ENCODE measurements at places on chromosomes 7 and 10.

- DNase-seq: no peak
Measured at GRCh38 chr10:16182144-16182543, 254.7 kb upstream of the PTER start.

- no peak for DNase-seq
Measured at GRCh38 chr10:133384071-133384470, 5.0 kb downstream of the PAOX start.

GRCh38 chr7:64945503-64946175 lies 42.6 kb downstream of the ZNF273 start:
- peak; percentile 73 for DNase-seq

- no peak for DNase-seq
Measured at GRCh38 chr10:51629934-51630639, 69.3 kb downstream of the CSTF2T start.

GRCh38 chr10:4371691-4372295 lies 454.2 kb upstream of the AKR1E2 start:
- no peak for DNase-seq

- DNase-seq: no peak
Measured at GRCh38 chr7:114217026-114217806, 197.4 kb upstream of the FOXP2 start.

DNA sequence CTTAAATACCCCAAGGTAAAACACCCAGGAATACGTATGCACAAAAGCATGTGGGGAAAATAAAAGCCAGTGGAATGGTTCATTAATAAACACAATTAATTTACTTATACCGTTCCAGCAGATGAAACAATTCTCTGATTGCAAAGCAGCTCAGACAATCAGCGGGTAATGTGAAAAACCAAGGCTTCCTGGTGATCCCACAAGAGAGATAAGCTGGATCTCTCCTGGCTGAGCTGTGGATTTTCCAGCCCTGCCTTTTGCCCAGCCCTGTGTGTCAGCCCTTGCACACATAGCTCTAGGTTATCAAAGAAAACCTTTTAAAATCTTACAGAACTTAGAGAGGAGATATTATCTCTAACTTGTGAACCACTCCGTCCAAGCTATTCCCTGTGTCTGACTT lies 1010.7 kb upstream of the AUTS2 start:
- no peak for DNase-seq

DNA sequence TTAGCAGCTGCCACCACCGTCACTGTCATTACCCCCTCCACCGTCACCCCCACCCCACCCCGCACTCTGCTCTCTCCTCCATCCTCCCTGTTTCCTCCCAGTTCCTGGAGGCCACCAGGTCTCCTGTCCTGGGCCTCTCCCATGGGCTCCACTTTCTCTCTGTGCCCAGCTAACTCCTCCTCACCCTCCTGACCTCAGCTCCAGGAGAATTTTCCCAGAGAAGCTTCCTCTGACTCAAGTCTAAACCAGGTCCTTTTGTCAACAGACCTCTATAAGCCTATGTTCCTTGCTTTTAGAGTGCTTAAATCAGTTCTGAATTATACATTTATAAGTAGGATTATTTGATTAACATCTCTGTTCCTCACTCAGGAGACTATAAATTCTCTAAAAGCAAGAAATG lies 150.0 kb downstream of the ARHGAP12 start:
- no peak for DNase-seq

- no peak for DNase-seq
Measured at GRCh38 chr7:97310-97841, 95.0 kb upstream of the FAM20C start.

DNA sequence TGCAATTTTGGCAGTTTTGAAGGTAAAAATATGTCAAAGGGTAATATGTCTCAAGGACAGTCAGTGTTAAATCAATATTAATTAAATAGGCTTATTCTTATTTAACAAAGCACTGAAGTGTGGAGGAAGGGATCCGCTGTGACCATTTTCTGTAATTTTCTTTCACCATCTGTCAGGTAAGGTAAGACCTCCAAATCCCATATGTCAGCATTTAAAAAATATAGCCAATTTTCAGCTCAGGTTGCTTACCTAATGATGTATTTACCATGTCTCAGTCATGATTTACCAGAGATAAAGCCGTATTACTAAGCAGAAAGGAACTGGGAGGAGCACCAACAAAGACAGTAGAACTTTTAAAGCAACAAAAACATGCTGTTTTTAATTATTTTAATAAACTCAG lies 683.9 kb downstream of the CCSER2 start:
- DNase-seq: no peak

- DNase-seq: no peak
Measured at GRCh38 chr7:119937745-119938144, 335.2 kb upstream of the KCND2 start.

DNA sequence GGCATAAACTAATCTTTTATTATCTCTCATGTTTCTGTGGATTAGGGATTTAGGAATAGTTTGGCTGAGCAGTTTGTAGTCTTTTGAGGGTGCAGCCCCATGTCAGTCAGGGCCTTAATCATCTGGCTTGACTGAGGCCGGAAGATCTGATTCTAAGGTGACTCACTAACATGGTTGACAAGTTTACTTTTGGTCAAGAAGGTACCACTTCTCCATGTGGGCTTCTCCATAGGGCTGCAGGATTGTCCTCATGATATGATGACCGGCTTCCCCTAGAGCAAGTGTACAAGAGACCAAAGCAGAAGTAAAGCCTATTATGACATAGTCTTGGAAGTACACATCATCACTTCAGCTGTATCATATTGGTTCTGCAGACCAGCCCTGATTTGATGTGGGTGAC lies 45.9 kb upstream of the OIT3 start:
- DNase-seq: no peak

DNA sequence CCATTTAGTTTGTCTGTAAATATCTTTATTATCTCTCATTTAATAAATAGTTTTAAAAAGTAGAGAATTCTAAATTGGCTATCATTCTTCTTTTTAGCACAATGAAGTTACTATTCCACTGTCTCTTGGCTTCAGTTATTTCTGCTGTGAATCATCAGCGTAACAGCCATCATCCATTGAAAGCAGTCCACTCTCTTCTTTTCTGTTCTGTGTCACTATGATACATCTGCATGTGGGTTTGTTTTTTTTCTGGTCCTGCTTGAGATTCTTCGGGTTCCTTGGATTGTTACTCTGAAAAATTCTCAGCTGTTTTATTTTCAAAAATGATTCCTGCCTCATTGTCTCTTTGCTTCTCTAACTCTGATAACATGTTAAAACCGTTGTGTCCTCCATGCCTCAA lies 52.5 kb downstream of the CSGALNACT2 start:
- no peak for DNase-seq

GRCh38 chr10:122285506-122286444 lies 14.7 kb downstream of the BTBD16 start:
- no peak for DNase-seq

DNA sequence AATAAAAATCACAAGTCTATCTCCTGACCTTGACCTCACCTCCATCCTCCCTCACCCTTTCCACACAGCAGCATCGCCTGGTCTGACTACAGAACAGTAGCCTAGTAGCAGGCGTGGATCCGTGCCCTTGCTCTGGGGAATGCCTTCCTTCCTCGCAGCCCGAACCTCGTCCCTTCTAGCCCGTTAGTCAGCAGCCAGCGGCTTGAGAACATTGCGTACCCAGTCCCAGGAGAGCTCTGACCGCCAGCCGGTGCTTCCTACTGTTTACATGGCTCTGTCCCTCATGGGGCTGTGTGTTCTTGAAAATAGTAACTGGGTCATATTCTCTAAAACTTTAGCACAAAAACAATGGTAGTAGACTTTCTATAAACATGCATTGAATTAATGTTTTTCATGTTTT lies 682.7 kb upstream of the IGFBP3 start:
- DNase-seq: no peak

GRCh38 chr10:127836966-127837365 lies 55.8 kb downstream of the CLRN3 start:
- DNase-seq: no peak

DNA sequence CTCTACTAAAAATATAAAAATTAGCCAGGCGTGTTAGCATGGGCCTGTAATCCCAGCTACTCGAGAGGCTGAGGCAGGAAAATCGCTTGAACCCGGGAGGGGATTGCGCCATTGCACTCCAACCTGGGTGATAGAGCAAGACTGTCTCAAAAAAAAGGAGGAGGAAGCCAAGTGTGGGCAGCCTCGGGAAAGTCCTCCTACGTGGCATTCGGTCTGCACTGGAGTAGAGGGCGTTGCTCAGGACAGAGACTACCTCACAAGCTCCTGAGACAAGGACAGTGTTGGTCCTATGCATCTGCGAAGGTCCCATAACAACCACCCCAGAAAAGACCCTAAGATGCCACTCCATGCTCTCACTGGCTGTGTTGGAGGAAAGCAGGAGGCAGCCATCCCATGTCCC lies 10.0 kb upstream of the SERPINE1 start:
- no peak for DNase-seq

- no peak for DNase-seq
Measured at GRCh38 chr7:95155965-95156364, 168.4 kb downstream of the PON1 start.

DNA sequence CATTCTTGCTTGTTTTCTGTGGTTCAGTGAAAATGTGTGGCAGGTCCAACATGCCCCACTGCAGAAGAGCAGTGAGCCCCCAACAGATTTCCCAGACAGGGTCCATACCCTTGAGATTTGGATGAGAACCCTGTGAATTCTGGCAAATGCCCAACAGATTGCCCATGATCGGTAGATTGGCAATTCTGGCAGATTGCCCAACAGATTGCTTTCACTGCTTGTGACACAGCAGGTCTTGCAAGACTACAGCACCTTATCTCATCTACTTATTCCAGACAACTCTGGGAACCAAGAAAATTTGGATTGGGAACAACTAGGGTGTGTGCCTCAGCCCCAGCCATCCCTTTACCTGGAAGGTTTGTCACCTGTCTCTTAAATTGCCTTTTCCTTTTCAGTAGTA lies 143.7 kb upstream of the COL1A2 start:
- no peak for DNase-seq

DNA sequence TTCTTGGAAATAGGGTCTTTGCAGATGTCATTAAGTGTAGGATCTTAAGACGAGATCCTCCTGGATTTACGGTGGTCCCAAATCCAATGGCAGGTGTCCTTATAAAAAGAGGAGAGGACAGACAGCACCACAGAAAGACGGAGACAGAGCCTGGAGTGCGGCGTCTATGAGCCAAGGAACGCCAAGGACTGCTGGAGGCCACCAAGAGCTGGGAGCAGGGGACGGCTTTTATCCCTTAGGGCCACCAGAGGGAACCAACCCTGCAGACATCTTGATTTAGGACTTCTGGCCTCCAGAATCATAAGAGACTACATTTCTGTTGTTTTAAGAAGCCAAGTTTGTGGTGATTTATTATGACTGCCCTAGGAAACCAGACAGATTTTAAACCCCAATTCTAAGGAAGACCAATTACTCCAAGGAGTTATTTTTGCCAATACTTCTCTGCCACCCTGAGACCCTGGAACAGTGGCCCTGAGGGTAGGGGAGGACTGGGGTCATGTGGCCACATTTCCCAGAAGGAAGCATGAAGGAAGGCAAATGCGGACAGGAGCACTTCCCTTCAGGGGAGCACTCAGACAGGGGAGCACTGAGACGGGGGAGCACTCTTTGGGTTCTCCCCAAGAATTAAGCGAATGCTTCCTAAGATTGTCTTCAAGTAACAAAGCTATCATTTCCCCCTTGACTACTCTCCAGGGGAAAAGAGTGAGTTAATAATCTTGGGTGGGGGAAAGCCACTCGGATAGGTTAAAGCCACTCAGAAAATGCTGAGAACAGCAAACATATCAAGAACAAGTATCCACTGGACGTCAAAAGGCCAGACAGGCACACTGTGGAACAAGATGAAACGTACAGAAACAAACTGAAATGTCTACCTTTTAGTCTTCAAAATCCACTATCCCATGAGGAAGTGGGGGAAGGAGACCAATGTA lies 67.5 kb downstream of the CHST15 start:
- DNase-seq: no peak

DNA sequence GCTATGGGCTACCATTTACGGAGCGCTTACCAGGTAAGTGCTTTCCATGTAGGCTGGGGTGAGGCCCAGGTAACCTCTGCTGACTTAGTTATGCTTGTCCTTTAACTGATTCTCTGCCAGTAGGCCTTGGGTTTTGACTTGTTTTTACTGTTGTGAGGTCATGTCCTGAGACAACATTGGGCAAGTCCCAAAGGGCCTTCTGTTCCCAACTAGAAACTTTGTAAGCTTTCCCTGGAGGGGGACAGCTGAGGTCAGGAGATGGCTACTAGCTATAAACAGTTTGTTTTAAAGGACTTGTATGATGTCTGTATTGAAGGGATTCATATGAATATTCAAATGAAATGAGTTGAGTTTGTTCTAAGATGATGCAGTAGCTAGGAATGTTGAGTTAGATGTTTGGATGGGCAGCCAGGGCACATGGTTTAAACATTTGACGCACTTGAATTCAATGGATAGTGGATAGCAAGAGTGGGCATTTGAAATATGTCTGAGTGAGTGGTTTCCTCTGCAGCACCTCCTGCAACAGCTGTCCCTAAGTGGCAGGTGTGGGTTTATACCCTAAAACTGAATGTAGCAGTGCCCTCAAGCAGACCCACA lies 10.0 kb upstream of the SGPL1 start:
- DNase-seq: no peak

DNA sequence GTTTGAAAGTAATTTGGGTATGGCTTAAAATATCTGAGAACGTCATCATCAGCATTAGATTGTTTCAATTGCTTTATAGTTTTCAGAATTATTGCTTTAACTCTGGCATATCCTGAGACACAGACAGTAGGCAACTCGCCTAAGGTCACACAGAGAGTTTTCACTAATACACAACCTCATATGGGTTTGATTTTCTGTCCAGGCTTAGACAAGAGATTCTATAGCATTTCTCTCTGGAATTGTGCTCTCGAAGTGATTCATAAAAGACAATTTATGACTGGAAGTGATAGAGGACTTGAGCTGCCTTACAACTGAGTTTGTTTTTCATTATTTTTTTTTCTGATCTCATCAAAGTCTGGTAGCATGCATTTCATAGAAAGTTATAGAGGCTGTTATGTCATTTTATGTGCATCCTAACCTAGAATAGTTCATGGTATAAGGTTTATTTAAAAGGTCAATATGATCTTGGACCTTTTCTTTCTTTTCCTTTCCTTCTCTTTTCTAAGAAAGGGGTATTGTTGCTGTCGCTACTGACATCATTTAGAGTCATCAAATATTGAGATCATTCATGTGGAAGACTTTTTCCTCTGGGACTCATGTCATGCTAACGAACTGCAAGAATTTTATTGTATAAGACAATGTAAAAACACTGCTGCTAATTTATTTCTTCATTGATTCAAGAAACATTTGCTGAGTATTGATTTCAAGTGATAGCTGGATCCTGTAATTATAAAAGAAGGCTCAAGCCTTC lies 278.2 kb downstream of the PLXDC2 start:
- DNase-seq: no peak

- DNase-seq: no peak
Measured at GRCh38 chr7:157480371-157481050, 143.7 kb downstream of the DNAJB6 start.

GRCh38 chr7:142964502-142965246 lies 2.5 kb upstream of the KEL start:
- peak; percentile 83 for DNase-seq

GRCh38 chr10:103856797-103857170 lies 1.4 kb upstream of the SH3PXD2A start:
- DNase-seq: no peak

- DNase-seq: no peak
Measured at GRCh38 chr7:963236-964078, 9.0 kb upstream of the ADAP1 start.
